ENCODE measurements at places on chromosomes 3 and 15.

DNA sequence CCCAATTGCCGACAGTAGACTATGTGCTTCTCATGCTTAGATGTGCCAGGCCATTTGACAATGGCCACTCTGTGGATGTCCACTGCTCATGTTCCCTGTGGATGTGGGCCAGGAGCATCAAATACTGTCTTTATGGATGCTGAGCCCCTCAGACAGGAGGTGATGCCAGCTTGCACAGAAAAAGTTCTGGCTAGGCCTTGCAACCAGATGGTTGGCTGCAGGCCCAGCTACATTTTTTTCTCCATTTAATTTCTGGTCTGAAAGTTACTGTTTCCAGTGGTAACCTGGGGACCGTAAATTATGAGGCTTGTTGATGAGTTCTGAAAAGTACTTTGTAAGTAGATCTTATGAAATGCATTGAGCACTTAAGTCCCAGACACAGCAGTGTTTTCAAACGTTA is 228.5 kb downstream of the CHL1 start:
- peak; percentile 48 for DNase-seq

GRCh38 chr15:52004806-52005205 is 14.2 kb upstream of the MAPK6 start:
- DNase-seq: no peak

DNA sequence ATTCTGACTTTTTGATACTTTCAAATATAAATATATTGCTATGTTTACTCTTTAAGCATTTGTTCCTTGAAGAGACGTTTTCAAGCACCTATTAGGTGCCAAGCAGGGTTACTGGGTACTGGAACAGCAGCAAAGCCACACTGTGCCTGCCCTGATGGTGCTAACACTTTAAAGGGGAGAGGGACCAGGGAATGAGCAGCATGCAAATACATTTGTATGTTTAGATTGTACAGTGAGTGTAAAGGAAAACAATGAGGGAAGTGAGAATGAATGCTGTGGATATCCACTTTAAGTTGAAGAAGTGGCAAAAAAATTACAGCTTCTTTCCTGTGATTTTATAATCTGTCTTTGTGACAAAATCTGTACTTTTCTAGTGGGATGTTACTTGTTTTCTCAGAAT is 400.2 kb upstream of the ATP11B start:
- no peak for DNase-seq

- DNase-seq: no peak
These were observed 149.9 kb upstream of the SLC2A2 start for GRCh38 chr3:171176244-171176933.

GRCh38 chr3:46321461-46322104 is 32.3 kb upstream of the CCR2 start:
- peak; percentile 41 for DNase-seq

DNA sequence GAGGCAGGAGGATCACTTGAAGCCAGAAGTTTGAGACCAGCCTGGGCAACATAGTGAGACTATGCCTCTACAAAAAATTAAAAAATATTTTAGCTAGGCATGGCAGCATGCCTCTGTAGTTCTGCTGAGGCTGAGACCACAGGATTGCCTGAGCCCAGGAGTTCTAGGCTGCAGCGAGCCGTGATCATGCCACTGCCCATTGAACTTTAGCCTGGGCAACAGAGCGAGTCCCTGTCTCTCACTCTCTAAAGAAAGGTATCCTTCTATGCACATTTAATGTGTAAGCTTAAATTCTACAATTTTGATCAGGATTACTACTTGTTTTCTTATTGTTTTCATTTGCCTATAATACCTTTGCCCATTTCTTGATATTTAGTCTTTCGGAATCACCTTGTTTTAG is 26.8 kb downstream of the GALK2 start:
- no peak for DNase-seq

DNA sequence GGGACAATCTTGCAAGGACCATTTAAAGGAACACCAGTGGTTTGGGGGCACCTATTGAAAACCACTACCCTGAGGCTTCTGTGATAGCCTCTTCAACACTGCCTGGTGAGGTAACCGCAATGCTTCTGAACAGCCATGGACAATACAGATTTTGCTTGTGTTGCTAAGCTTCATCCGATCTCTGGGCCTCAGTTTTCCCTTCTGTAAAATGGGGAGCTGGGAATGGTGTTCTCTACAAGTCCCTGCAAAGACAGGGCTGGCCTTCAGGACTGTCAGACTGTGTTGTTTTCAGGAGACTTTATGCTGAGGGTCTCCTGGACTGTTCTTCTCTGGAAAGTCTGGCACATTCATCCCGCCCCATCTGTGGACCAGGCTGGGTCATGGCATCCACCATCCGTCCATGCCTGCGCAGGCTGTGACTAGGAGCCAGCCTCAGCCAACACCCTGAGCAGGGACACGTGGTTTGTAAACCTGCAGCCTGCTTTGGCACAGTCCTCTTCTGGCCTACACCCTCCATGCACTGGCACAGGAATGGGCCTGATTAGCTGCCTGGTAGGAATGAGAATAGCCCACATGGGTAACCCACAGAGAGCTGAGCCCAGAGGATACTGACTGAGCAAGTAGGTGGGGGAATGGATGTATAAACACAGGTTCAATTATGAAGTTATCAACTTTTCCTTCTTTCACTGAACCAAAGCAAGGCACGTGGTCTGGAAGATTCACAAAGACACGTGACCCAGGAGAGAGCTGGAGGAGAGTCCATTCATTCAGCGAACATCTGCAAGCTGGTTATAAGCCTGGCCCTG is 55.3 kb downstream of the ROPN1B start:
- DNase-seq: no peak

DNA sequence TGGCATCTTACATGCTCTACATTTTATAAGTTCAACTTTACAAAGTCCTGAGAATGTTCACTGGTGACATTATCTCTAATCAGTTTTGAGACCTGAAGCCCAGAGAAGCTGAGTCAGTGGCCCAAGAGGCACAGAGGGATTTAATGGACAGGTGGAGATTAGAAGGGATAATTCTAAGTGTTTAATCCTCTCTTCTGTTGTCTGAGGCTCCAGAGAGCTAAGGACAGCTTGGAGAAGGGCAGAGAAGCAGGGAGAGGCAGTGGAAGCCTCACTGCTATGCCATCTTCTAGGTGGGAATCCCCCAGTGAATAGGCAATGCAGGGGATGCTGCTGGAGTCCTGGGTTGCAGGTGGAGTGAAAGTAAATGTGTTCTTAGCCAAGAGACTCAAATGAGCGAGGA is 369.4 kb upstream of the SLCO3A1 start:
- DNase-seq: no peak

DNA sequence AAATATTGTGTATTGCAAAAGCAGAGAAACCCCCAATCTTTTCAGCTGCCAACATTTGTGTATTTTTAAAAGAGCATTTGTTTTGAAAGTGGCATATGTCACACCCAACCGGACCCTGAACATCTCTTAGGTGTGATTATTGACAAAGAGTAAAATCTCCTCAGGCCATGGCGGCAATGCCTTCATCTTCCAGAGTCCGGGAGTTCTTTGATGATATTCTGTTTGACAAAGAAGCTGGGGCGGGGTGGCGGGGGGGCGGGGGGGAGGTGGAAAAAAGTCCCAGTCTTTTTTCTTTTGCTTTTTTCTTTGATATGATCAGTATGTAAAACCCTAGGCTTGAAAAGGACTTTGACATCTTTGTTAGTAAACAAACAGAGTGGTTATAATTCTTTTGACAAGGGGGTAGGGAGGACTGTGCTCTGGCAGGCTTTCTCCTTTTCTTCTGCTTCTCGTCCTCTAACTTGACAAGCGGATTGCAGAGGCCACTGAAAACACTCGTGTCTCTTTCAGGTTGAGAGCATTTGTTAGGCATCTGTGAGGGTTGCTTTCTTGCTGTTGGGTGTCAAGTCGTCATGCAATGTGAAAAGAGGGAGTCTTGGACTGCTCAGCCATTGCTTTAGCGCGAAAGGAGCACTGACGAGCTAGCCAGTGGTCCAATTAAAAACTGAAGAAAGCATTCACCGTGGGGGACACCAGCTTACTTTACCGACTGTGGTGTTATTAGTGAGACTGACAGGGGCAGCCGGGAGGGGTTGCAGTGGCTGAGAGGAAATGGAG is 243.2 kb downstream of the NSUN3 start:
- no peak for DNase-seq

DNA sequence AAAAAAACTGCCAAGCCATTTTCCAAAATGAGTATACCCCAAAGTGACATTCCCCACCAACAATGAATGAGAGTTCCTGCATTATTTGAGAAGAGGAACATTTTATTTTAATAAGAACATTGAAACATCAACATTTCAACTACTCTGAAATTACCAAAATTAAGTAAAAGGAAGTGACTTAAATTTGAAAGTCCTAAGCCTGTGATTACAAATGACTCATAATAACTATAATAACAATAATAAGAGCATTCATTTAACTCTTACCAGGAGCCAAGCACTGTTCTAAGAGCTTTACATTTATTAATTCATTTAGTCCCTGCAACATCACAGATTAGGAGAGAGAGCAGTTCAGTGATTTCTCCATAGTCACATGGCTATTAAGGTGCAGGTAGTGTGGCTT is 32.4 kb downstream of the LRRC28 start:
- no peak for DNase-seq

DNA sequence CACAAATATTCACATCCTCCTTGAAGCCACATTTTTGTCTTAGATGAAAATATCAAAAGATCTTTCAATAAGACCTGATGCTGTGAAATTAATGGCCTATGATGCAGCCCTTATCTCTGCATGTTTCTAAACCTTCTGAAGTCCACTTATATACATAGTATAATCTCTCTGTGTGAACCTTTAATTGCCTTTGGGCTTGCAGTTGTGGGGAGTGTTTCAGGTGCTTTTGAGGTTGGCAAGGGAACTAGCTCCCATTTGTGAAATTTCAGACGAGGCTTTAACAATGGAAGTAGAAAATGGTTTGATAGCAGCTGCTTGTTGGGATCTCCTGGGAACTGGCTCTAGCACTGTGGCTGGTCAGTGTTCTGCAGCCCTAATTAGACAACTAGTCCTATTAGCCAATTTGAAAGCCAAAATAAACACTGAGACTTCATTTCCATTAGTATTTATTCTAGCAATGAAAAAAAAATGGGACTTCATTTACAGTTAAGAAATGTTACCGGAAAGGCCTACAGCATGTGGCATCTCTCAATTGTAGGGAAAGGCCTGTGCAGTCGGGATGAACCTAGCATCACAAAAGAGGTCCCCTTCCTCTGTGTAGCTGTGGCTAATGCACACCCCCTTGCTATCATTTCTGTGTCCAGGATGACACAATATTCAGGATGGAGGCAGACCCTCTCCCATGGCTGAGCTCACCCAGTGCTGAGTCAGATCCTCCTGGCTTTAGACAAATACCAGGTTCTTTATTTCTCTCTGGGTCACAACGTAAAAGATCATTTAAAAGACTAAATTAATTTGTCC is 140.7 kb upstream of the TRIM42 start:
- no peak for DNase-seq

DNA sequence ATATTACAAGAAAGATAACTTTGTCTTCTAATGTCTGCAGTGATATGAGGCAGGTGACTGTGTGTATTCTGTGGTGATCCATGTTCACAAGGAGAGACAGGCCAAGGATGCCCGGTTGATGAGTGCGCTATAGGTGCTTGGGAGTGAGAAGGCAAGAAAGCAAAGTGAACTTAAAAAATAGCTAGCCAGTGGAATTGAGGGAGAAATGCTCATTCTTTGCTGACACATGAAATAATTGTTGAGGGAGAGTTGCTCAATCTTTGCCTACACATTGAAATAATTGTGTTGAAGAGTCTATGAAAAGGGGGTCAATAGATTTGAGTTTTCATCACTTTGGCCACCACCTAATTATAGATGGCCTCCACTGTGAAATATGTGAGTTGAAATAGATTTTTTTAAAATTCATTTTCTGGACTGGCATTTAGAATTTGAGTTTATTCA is 156.3 kb downstream of the LPP start:
- DNase-seq: no peak

- DNase-seq: no peak
These were observed 569 bp downstream of the TMEM266 start for GRCh38 chr15:76060118-76060989.

GRCh38 chr3:54999811-55000210 is 72.0 kb upstream of the LRTM1 start:
- DNase-seq: no peak

- DNase-seq: peak; percentile 83
These were observed 621.7 kb upstream of the AGTR1 start for GRCh38 chr3:148075771-148076716.

- no peak for DNase-seq
These were observed 143.1 kb upstream of the CHRNA7 start for GRCh38 chr15:31887246-31887645.

GRCh38 chr3:141441381-141442364 is 45.2 kb upstream of the RASA2 start:
- peak; percentile 54 for DNase-seq

DNA sequence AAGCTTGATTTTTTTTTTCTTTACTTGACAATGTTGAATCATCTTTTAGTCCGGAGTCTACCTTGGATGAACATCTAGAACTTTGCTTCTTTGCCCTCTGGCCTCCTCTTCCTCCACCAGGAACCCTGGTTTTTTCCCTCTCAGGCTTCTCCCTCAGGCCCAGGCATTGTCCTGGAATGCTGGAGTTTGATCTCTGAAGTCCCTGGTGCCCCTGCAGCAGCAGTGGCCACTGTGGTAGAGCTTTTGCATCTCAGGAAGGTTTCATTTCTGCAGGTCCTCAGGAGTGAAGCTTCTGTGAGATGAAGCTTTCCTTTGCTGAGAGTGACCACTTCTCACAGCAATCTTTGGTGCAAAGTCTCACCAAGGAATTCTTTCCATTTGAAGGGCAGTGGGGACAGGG is 39.0 kb upstream of the NEDD4 start:
- DNase-seq: no peak

DNA sequence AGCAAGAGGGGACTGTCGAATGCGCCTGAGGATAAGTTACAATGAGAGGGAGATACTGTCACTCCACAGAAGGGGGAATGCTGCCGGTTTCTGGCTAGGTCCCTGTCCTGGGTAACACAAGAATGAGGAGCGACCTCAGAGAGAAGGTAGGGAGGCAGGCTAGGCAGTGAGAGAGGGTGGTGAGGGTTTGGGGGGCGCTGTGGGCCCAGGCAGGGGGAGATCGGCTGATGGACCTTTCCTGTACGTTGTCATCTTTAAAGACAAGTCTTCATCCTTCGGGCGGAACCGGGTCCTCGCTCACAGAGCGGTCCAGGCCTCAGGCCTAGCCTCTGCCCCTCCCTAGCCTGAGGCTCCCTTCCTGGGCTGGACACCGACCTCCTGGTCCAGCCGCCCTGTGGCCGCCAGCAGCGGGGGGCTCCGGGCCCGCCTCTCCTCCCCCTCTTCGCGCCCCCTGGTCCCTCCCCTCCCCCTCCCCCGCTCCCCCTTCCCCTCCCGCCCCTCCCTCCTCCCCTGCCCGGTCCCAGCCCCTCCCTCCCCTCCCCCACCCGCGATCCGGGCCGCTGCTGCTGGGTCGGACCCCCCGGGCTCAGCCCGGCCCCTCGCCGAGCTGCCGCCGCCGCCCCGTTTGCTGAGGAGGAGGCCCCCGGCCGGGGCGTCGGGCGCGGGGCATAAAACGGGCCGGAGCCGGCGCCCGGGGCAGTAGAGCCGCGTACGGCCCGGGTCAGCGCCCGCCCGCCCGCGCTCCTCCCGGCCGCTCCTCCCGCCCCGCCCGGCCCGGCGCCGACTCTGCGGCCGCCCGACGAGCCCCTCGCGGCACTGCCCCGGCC is at the start of gene CHRD:
Gene CHRD, plus strand, starts transcription at position 697 of the 827 bp plus-strand sequence. CDS start 265 bp downstream, outside the sequence.
- DNase-seq: no peak

- no peak for DNase-seq
These were observed 150.3 kb downstream of the PLCL2 start for GRCh38 chr3:17035033-17035432.

- DNase-seq: peak; percentile 41
These were observed 160.5 kb downstream of the CHSY1 start for GRCh38 chr15:101091080-101092017.

- no peak for DNase-seq
These were observed 4.3 kb downstream of the GLB1 start for GRCh38 chr3:33092496-33093254.
